ENCODE measurements at places on chromosomes 7 and 10.

DNA sequence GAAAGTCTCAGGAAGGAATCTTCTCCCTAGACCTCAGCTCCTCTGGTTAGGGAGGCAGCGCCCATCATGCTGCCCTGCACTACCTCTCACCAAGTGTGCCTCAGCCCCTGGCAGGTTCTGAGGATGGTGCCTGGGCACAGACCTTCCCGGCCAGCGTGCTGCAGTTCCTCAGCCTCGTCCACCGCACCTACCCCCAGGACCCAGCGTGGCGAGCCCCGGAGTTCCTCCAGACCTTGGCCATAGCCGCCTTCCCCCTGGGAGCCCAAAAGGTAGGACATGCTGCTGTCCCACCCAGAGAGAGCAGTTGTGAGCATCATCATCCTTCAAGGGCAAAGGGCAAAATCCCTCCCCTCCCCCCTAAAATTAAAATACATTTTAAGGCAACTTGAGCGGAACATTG lies 122.5 kb downstream of the LRRC18 start:
- no peak for DNase-seq

GRCh38 chr7:77570330-77571011 lies 33.4 kb downstream of the PTPN12 start:
- DNase-seq = no peak

GRCh38 chr10:48214716-48215485 lies 59.6 kb downstream of the FRMPD2 start:
- no peak for DNase-seq

- DNase-seq = no peak
Observed at GRCh38 chr7:149883452-149883861, 9.7 kb downstream of the ATP6V0E2 start.

DNA sequence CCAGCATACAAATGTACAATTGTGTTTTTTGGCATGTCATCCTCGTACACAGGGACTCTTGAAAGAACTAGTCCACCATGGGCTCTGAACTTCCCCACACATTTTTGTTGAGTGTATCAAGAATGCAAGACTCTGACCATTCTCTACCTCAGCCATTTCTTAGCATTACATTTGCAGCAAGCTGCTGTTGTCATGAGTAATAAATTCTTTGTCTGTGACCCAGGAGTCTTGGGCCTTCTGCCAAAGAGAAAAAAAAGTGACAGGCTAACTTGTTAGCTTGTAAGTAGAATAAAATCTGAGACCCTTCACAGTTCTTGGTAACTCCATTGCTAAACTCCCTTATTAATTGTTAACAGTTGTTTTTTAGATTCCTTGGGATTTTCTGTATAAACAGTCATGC lies 542.3 kb upstream of the MBL2 start:
- DNase-seq = no peak

- no peak for DNase-seq
Observed at GRCh38 chr7:91556239-91556638, 292.0 kb downstream of the FZD1 start.

- no peak for DNase-seq
Observed at GRCh38 chr7:119802147-119802546, 470.8 kb upstream of the KCND2 start.

- DNase-seq = no peak
Observed at GRCh38 chr7:73435471-73436009, 2.0 kb downstream of the FZD9 start.

- DNase-seq = no peak
Observed at GRCh38 chr10:122267849-122268737, 3.0 kb upstream of the BTBD16 start.

DNA sequence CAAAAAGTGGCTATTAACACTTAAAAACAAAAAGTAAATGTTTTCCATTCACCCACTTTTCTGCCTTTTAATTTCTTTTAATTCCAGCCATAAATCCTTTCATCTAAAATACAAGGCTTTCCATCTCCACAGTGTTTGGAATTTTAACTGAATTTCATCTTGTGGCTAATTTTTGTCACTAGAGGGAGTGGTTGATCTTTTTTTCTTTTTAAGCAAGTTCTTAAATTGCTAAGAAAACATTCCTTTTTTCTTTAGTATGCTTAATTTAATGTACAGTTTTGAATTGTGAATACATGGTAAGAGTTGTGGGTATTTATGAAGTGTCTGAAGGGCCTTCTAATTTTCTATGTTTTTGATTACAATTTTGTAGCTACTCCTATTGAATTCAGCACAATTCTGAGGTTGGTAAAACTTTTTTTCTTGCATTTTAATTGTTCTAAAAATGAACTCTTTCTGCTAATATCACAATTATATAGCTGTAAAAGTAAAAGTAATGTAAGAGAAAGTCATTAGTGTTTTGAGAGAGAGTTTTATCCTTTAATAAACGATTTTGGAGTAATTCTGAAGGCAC lies 54.9 kb upstream of the ANK3 start:
- DNase-seq = no peak

- no peak for DNase-seq
Observed at GRCh38 chr7:110317541-110318265, 773.2 kb upstream of the LRRN3 start.

GRCh38 chr10:64112701-64113355 lies 591.6 kb downstream of the REEP3 start:
- DNase-seq = no peak

GRCh38 chr7:150367677-150368095 lies 936 bp upstream of the REPIN1 start:
- no peak for DNase-seq

DNA sequence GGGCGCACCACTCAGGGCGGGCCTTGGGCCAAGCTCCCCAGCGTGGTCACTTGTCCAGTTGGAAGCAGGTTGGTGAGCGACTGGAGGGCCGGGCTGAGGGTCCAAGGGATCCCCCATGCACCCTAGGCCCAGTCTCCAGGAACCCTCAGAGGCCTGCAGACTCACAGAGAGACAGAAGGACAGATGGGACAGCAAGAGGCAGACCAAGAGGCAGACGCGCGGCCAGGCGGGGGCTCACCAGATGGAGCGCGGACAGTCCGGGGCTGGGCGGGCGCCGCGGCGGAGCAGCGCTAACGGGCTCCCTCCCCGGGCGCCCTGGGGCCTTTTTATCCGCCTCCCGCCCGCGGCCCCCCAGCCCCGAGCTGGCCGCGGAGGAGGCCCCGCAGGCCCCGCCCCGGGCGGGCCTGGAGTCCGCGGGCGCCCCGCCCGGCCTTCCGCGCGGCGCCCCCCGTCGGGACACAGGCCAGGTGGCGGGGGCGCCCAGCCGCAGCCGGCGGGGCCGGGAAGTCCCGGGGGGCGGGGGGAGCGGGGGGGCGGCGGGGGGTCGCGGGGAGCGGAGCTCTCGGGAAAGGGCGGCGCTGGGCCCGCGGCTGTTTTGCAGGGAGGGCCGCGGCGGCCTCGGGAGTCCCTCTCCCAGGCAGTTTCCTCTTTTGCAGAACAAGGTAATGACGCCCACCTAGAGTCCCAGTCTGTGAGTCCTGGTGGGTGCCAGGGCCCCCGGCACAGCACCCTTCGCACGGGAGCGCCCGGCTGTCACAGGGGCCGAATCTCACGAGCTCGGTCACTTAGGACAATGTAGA lies at the start of gene LOXL4:
Gene LOXL4 (minus strand): TSS at position 301 of the 800 bp plus-strand sequence. CDS start 5,175 bp downstream, outside the sequence.
- DNase-seq = no peak

GRCh38 chr10:51786684-51787035 lies 87.3 kb upstream of the CSTF2T start:
- no peak for DNase-seq

DNA sequence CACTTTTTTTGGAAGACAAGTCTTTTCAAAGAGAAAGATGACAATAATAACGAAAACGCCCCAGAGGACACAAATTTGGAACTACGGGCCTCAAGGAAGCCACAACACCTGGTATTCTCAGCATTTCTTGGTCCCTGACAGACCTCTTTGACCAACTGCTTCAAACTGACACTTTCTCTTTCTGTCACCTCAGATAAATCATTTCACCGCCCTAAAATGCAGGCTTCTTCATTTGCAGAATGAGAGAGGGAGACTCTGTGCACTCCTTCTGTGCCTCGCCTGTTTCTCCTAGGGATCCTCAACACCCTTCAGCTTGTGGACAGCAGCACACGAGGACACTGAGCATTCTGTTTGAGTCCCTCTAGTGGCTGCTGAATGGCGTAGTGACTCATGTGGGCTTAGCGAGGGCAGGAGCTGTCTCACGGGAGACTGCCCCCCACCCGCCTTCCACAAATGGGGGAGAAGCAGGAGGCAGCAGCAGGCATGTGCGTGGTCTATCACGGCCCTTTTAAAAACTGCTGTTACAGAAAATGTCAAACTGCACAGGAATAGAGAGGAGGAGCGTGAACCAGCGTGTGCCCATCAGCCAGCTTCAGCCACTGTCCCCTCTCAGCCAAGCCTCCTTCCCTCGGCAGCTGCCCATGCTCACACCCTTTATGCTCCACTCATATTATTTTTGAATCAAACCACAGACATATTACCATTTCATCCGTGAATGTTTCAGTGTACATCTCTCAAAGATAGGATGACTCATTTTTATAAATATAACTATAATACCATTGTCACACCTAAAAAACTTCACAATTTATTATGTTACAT lies 41.4 kb downstream of the GSDME start:
- no peak for DNase-seq

- no peak for DNase-seq
Observed at GRCh38 chr10:54139819-54140428, 661.1 kb downstream of the PCDH15 start.

DNA sequence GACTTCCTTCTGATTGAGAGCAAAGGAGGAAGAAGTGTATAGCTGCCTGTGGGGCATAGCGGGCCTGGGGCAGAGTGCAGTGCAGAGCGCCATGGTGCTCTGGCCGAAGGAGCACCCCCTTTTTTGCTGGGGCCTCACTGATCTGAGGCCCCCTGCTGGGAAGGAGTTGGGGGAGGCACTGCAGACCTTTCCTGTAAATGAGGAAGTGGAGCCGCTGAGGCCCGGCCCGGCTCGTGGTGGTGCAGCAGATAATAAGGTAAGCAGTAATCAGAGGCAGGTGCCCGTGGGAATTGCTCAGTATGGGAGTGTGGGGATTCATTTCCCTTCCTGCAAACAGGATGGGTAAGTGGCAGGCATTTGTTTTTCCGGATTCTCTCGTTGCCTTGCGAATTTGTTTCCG lies 373.7 kb upstream of the MKI67 start:
- DNase-seq = no peak

- DNase-seq = no peak
Observed at GRCh38 chr10:94002156-94002555, 8.4 kb downstream of the PLCE1 start.

DNA sequence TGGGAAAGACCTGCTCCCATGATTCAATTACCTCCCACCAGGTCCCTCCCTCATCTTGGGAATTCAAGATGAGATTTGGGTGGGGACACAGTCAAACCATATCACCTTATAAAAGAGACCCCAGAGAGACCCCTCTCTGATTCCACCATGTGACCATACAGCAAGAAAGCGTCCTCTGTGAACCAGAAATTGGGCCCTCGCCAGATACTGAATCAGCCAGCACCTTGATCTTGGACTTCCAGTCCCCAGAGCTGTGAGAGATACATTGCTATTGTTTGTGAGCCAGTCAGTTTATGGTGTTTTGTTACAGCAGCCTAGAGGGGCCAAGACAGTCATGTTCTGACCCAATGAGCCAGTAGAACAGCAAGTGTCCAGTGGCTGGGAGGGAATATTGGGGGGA lies 232.6 kb downstream of the PAXIP1 start:
- no peak for DNase-seq

DNA sequence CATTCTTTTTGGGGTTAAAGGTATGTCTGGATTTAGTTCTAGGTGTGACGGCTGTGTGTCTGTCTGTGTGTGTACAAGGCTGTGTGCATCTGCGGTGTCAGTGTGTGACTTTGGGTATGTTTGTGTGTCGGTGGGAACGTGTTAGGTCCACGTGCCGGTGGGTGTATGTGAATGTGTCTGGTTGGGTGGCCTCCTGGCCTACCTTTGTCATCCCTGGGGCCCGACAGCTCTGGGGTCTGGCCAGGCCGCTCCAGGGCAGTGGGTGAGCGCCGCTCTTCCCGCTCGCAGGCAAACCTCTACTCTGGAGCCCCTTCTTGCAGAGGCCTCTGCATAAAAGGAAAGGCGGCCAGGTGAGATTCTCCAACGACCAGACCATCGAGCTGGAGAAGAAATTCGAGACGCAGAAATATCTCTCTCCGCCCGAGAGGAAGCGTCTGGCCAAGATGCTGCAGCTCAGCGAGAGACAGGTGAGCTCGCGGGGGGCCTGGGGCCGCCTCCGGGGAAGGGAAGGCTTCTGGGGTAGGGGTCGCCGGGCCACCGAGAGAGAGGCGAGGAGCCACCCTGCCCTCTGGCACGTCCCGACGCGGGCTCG lies 2.4 kb downstream of the HHEX start:
- DNase-seq = no peak

Data from cortex of kidney (tissue), 1 donor.